Breast epithelium (tissue), 4 donors: ENCODE measurements at places on chromosomes 1 and 21.

GRCh38 chr1:68112835-68113243 is 62.4 kb upstream of the DIRAS3 start:
- DNase-seq = peak; percentile 65

- DNase-seq = no peak
Measured at GRCh38 chr1:197363855-197364254, 95.8 kb downstream of the CRB1 start.

GRCh38 chr1:157438613-157439012 is 113.7 kb downstream of the FCRL5 start:
- no peak for DNase-seq

DNA sequence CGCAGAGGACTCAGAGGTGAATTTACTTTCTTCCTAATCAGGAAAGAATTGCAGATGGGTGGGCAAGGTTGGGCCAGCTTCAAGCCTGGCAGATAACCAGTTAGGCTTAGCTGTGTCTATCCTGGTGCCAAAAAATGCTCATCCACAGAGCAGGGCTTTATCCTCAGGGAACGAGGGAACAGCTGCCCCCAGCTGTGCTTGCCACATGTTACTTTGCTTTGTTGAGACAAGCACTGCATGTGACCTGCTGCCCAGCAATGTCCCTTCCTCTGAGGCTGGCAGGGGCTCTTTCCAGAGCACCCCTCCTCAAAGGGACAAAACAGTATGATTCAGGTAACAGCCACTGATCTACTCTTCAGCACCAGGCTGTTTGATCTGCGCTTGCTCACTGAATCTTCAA is 505.1 kb upstream of the USP24 start:
- DNase-seq = peak; percentile 49

DNA sequence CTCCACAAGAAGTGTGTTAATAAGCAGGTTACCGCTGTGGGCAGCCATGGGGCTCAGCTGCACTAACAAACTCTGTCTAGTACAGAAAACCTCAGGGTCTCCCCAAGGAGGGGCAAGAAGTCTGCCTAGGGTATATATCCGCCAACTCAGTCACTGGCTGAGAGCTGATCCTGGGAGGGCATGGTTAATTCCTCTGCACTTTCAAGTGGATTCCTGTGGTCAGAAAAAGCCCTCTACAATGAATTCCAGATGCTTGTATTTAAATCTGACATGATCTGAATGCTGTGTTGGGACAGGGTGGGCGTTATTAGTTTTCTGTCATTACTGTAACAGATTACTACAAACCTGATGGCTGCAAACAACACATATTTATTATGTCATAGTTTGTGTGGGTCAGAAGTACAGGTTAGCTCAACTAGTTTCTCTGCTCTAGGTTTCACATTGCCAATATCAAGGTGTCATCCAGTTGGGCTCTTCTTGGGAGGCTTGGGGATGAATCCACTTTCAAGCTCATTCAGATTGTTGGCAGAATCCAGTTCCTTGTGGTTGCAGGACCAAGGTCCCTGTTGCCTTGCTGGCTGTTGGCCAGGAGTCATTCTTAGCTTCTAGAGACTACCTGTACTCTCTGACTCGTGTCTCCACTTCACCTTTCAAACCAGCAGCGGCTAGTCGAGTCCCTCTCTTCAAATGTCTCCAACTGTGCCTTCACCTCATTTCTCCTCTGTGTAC is 8.0 kb upstream of the SELE start:
- DNase-seq = no peak

DNA sequence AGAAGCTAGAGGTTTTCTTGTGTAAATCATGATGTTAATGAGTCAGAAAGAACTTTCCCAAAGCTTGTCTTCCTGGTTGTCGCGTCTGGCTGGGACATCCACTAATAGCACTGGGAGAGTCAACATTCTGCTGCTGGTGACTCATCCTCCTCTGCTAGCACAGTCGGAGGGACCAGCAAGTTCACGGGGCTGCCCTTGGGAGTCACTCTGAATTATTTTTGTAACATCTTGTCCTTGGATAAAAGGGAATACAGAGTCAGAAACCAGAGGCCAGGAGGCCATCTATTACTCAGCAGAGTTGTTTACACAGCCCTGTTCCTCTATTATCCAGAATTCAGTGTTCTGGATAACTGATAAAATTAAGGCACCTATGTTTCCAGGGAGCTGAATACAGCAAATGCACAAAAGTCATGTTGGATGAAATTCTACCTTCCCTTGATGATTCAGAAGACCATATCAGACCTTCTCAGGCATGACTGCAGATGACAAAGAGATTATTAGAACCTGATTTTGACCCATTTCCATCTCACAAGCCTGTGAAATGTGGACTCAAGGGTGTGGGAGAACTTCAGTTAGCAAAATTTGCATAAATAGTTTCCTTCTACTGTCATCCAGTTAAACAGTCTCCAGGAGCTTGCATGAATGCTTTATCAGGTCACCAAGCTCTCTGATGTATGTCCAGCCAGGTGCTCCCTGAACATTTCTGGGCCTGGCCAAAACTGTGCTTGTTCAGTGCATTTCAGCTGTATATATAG is 68.1 kb downstream of the JAK1 start:
- DNase-seq = peak; percentile 83

DNA sequence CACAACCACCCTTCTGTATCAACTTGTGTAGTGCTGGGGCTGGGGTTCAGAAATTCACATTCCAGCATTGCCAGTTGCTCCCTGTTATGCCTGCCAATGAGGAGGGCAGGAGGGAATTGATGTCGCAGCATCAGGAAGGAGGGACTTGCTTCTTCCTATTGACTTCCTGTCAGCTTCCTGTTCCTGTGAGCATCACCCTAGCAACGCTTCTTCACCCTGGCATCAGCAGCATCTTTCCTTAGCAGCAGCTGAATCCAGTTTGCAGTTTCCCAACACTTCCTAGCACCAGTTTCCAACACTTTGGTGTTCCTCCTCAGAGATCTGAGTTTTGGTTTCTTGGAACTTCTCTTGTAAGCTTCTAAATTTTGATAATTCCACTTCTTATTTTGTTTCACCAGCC is 8.9 kb upstream of the TRIM62 start:
- no peak for DNase-seq
